Mammary microvascular endothelial cell (primary cell): ENCODE measurements at places on chromosomes 16 and 17. TPM values are rescaled to one million over a fixed set of nuclear protein-coding genes. Genes with fewer than 3 reads are reported as not detected.

The KRT15 gene
- 18.9 and 31.8 TPM in 2 replicates for total RNA-seq

The PLCG2 gene
- total RNA-seq, result 9.5 and 11.8 TPM in 2 replicates

The DPEP3 gene
- total RNA-seq, result not detected in 2 replicates

The TNK1 gene
- total RNA-seq, result 0.15 and 2.5 TPM in 2 replicates

The KRTAP2-1 gene
- total RNA-seq, result not detected in 2 replicates

The WSB1 gene
- total RNA-seq, result 56.3 and 61.4 TPM in 2 replicates

The TNP2 gene
- not detected in 2 replicates for total RNA-seq

The RHBDF1 gene
- total RNA-seq, result 23.3 and 28.7 TPM in 2 replicates

The CCL8 gene
- total RNA-seq, result not detected in 2 replicates

The SP6 gene
- total RNA-seq, result 3.1 and 5.1 TPM in 2 replicates

The OR4D2 gene
- total RNA-seq, result not detected in 2 replicates

The KRT40 gene
- not detected in 2 replicates for total RNA-seq

The CIITA gene
- total RNA-seq, result 0.05 and 0.07 TPM in 2 replicates

The ABCA3 gene
- 24.0 and 27.6 TPM in 2 replicates for total RNA-seq

The MPO gene
- total RNA-seq, result not detected in 2 replicates

The GALR2 gene
- 0.13 TPM in 1 of 2 replicates, not detected in the other for total RNA-seq

The SEC14L5 gene
- total RNA-seq, result not detected in 2 replicates

The PDXDC1 gene
- 46.2 and 47.4 TPM in 2 replicates for total RNA-seq

The SPATA22 gene
- total RNA-seq, result not detected in 2 replicates

The RASL10B gene
- total RNA-seq, result 0.07 TPM in 1 of 2 replicates, not detected in the other

The PIMREG gene
- 36.1 and 37.6 TPM in 2 replicates for total RNA-seq

The ITGB4 gene
- 2.5 and 4.6 TPM in 2 replicates for total RNA-seq

The KRTAP17-1 gene
- not detected in 2 replicates for total RNA-seq

The AGRP gene
- total RNA-seq, result not detected in 2 replicates

The NXPH3 gene
- total RNA-seq, result 0.13 and 0.54 TPM in 2 replicates
